ENCODE measurements at places on chromosomes 4 and X.

GRCh38 chr4:185171373-185172071, 28.5 kb downstream of the SLC25A4 start:
- no peak for DNase-seq

DNA sequence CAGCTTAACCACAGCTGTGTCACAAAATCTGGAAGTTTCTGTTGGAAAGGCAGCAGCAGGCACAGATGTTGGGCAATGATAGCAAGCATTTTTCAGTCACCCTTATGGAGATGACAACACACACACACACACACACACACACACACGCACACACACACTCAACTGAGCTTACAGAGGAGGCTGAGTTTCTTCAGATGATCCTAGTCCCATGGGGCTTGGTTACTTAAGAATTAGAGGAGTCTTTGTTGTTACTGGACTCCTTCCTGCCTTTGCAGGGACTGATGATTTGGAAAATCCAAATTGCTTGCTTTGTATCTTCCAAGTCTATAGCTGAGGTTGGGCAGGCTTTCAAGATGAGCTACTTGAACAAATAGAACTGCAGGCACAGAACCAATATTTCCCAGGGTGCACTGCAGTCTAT, 740.1 kb upstream of the PITX2 start:
- peak; percentile 54 for DNase-seq

GRCh38 chrX:139049465-139049864, 337.9 kb upstream of the FGF13 start:
- no peak for DNase-seq

DNA sequence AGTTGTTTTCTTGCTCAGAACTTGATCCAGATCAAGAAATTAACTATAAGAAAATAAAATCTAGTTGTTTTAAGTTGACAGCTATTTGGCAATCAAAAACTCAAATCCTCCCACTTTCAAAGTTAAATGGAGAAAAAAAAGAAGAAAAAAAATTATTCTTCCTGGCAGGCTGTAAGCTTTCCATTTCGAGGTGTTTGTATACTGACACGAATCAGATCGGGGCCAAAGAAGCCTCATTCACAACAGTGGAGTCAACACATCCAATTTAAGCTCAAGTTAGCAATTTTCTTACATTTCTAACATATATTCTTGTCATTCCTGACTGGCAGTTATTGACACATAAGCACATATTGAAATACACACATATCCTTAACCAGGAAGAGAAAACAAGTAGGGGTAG, 119.4 kb downstream of the UNC5C start:
- no peak for DNase-seq
